ENCODE measurements at places on chromosomes 2 and 18. TPM values are rescaled to one million over a fixed set of nuclear protein-coding genes. Genes with fewer than 3 reads are reported as not detected.
A peak's percentile ranks its signal among the peaks of the same experiment; 100 is the strongest.

The MAL gene
- total RNA-seq, result 1.8 TPM

The ARHGEF4 gene
- 0.21 TPM for total RNA-seq

The LRRC30 gene
- total RNA-seq, result not detected

The NDC80 gene
- total RNA-seq, result 38.8 TPM

The ARL5A gene
- 47.1 TPM for total RNA-seq

The SLC9A4 gene
- 0.05 TPM for total RNA-seq

The MALL gene
- 0.26 TPM for total RNA-seq

The CTLA4 gene
- 0.29 TPM for total RNA-seq

The EGR4 gene
- not detected for total RNA-seq

The NLRC4 gene
- 0.40 TPM for total RNA-seq

- DNase-seq, result no peak
Measured at GRCh38 chr2:96866149-96866548, 3.7 kb downstream of the SEMA4C start.

- DNase-seq, result no peak
Measured at GRCh38 chr18:22233266-22233665, 63.9 kb downstream of the GATA6 start.

- no peak for DNase-seq
Measured at GRCh38 chr2:225431105-225431863, 31.8 kb downstream of the NYAP2 start.

GRCh38 chr2:165905269-165905668, 48.3 kb downstream of the TTC21B start:
- DNase-seq, result no peak

DNA sequence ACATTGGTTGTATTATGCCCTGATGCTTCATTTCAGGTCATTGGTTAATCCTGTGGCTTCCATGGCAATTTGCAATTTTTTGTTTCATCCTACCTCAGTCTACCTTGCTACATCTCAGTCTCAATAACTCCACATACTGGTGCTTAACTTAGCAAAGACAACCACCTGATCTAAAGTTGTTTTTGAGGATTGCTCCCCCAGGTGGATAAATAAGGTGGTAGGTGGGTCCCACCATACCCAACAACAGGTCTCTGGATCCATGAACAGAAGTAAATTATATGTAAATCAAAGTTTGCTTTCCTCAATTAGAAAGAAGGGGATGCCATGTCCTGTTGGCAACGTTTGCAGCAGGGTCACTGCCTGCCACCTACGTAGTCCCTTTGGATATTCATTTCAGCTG, 7.0 kb downstream of the XIRP2 start:
- no peak for DNase-seq

DNA sequence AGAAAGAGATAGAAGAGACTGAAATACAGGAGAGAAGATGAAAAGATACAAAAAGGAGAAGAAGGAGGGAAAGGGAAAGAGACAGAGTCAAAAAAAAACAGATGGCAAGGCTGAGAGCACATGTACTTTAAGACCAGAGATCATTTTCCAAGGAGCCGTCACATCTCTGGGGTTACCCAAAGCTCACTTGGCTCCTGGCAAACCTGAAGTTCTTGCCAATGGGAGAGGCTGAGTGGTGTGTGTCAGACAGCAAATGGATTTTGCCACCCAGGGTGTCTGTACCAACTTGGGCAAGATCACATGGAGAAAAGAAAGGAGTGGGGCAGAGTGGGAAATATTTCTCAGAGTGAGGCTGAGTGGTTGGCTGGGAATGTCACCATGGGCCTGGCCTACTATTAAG, 219.3 kb upstream of the TNP1 start:
- DNase-seq, result no peak

GRCh38 chr2:58156780-58157179, 84.3 kb downstream of the FANCL start:
- DNase-seq, result no peak

- no peak for DNase-seq
Measured at GRCh38 chr18:21489919-21490495, 110.5 kb downstream of the ESCO1 start.

DNA sequence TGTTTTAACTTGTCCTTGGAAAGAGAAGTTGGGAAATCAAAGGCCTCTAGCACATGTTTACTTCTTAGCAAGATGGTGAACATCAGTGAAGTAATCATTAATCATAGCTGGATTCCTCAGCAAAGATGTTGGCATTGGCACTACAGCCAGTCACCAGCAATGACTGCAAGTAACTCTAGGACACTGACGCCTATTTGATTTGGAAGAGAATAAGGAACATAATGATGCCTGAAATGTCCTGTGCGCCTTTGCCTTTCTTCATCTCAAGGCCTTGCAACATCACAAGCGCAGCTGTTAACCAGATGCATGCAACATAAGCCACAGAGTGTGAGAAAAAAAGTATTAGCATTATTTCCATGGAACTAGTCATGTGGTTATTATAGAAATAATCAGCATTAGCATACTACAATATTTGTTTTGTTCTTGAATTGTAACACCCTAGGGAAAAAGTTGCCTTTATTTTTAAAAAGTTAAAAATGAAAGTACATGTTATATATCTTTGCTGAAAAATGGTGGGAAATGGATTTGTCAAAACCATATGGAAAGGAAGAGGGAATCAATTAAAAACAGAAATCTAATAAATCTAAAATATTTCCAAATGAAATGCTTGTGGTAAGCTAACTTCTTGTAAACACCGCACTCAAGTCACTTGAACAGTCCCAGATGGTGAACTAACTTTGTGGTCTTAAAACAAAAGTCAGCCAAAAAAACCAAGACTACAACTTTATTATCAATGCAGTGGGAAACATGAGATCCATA, 55.6 kb downstream of the THADA start:
- DNase-seq, result no peak

DNA sequence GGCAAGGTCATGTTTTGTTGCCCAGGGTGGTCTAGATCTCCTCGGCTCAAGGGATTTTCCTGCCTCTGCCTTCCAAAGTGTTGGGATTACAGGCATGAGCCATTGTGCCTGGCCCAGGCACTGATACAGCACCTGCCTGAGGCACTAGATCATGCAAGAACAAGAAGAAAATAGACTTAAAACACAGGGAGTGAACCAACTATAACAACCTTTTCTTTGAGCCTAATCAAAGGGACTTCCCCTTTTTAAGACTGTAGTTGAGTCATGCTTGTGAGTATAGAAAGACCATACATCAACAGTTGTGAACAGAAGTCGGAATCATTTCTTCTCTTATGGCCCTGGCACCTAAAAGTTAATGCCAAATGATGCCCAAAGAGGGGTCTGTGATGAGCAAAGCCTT, 47.9 kb upstream of the MAPRE2 start:
- no peak for DNase-seq

DNA sequence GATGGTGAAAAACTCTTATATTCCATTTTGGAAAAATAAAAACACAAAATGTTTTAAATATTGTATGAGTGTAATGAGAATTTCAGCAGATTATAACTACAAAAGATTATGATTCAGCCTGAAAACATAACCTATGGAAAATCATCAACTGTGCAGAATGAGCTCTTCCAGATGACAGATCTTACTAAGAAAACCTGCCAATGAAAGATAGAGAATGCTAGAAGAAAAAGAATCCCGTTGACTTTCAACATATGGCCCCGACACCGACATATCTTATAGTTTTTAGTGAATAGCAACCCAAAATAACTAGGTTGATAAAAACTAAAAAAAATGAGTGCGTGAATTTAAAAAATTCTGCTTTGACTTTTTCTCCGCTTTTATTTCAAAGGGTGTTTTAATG, 178.0 kb downstream of the BABAM2 start:
- no peak for DNase-seq

DNA sequence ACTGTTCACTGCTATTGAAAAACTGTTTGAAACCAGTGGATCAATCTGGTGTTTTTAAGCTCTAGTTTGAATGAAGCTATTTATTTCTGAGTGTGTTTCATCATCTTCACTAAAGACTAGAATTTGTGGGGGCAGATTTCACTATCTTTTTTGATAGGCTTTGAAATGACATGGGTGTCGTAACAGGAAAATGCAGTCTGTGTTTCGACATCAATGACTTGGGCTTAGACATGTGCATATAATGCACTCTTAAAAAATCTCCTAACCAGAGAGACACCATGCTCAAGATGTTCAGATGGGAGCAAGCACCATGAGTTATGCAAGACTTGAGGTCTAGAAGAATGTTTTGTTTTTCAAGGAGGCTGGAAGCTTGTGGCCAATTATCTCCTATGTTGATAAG, 221.6 kb downstream of the GPD2 start:
- DNase-seq, result no peak

- no peak for DNase-seq
Measured at GRCh38 chr18:63508596-63508995, 31.8 kb downstream of the SERPINB5 start.

- DNase-seq, result no peak
Measured at GRCh38 chr2:139259422-139260051, 479.3 kb upstream of the NXPH2 start.

DNA sequence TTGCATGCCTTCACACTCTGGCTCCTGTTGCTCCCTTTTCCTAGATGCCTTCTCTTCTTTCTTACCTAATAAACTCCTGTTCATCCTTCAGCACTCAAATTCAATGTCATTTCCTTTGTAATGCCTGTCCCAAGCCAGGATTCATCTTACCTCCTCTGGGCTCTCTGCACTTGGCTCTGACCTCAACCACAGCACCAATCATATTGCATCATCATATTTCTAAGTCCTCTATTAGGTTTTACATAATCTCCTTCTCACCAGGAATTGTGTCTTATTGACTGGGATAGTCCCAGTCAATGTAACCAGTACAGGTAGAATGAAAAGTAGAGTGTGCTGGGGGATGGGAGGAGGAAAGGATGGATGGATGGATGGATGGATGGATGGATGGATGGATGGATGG, 187.1 kb downstream of the NRP2 start:
- DNase-seq, result no peak

DNA sequence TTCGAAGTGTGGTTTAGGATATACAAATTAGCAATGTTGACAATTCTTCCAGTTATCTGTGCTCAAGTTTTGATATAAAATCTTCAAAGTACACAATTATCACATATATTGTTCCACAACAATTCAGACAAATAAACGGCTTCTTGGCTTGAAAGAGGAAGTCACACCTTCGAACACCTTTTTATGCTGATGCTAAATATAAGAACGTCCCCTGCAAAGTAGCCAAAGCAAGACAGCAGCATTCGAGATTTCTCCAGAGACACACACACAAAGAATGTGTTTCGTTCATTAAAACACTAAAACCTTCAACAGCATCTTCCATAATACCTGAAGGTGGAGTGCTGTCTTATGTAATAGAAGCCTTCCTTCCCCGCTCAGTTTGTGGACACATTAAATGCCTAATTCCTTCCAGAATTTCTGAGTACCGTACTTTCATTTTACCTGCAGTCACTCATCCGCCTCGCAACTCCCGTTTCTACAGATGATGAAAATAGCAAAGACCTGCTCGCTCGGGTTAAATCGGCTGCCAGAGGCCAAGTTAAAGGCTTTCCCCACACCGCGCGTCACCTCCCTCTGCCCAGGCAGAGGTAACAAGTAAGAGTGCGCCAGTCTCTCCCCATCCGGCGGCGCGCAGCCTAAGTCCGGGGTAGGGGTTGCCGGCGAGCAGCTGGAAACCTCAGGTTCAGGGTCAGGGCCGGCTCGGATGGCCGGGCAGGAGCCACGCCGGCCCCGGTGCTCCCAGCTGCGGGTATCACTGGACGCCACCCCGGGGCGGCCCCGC, 847 bp downstream of the SERPINE2 start:
- DNase-seq, result no peak

DNA sequence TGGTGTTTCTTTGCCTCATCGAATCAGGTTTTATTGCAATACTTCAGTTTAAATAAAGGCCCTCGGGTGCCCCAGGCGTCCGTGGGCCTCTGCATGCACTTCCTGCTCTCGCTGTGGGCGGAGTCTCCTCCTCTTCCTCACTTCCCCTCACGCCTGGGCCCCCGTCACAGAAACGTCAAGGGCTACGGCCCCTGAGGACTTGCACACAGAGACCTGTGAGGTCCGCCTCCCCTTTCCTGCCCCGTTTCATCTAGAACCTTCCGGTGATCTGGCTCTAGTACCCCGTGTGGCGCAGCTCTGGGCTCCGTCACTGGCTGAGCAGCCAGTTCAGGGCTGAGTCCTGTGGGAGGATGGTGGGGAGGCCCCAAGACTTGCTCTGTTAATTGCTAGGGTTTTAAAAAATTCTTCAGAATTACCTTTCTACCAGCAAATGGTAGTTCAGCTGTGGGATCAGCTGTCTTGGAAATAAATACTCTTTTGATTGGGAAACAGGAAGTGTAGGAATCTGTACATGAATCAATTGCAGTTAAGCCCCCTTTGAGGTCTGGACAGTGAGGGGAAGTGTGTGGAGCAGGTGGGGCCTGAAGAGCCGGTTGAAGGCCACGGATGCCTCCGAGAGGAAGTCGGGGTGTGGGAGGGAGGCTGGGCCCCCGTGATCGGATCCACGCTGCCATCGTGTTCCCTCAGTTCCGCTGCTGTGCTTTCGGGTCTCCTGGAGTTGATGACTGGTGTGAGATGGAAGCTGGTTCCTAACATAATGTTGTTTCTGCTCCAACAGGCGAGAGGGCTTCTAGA, 10.2 kb downstream of the NFATC1 start:
- peak; percentile 45 for DNase-seq

Data from GM12878 (cell line).